ENCODE measurements at places on chromosomes 12 and 14.
A peak's percentile ranks its signal among the peaks of the same experiment; 100 is the strongest.

DNA sequence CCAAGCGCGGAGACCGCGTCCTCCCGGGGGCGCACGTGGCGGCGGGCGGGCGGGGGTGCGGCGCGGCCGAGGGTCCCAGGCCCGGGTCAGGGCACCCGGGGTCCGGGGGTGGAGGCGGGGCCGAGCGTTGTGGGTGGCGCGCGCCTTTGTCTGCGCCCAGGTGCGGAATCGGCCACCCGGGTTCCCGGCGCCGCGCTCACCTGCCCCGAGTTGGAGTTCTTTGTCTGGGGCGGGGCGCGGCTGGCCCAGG, 50.1 kb downstream of the LRCOL1 start:
- DNase-seq = no peak

- DNase-seq = no peak
Observed at GRCh38 chr14:105331575-105332349, 17.2 kb downstream of the PACS2 start.

GRCh38 chr14:103560691-103561090, 1.8 kb downstream of the BAG5 start:
- no peak for DNase-seq

DNA sequence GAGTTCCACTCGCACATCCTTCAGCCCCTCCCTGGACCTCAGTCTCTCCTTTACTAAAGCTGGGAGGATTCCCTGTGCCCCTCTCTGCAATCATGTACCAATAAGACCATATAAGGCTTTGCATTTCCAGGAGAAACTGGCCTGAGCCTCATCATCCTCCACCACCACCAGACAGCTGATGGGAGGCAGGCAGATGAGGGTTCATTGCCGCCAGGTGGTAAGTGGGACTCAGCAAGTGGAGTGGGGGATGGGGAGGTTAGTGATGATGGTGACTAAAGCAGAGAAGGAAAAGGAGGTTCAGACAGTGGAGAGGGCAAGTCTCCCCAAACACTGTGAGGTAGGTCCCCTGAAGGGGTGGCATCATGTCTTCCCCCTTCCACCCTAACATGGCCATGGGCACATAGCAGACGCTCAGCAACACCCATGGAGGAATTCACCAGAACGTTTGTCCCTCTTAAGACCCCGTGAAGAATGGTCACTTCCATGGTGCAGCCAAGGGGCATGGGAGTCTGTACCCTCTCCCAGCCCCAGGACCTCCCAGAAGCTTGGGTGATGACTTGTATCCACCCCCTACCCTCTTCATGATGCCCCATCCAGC, 4.5 kb upstream of the TNFRSF1A start:
- no peak for DNase-seq

GRCh38 chr14:71286126-71286525, 378.9 kb downstream of the PCNX1 start:
- DNase-seq = no peak

DNA sequence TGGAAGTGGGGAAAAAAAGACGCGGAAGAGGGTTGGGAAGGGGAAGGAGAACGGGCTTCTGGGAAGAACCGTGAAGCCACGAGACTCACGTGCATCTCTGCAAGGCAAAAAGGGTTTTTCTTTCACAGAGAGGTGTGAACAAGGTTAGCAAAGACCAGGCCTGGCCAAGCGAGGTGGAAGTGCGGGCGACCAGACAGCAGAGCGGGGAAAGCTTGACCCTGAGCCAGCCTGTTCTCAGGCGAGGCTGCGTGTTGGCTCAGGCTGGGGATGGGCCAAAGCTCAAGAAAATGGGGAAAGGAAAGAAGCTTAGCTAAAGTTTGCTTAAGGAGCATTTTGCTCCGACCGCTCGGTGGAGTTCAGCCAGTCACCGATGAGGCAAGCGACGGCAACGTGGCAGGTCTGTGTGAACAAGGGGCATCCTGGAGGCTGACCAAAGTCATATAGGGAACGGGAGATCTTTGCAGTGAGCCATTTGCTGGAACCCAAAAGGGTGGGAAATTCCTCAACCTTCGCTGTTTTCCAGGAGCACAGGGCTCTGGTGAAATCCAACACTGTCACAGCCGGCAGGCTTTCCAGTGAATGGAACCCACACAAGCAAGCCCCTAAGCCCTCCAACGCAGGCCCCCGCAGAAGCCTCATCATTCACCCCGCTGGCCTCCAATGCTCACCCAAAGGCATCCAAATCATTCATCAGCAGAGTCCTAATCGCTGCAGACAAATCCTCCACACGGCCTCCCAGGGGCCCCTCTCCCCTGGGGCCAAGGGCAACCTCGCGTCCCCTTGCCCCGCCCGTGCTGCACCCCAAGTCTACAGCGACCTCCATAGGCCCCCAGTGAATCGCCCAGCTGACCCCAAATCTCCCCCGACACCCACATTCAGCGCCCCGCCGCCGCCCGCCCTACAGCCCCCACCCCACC, 754 bp downstream of the ZNF605 start:
- no peak for DNase-seq

DNA sequence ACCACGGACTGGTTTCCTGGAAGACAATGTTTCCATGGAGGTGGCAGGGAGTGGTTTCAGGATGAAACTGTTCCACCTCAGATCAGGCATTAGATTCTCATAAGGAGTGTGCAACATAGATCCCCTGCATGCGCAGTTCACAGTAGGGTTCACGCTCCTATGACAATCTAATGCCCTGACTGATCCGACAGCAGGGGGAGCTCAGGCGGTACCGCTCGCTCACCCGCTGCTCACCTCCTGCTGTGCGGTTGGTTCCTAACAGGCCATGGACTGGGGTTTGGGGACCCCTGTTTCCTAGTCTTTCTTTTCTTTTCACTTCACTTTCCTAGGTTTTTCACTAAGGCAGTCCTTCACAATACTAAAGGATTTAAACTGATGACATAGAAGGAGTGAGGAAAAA, 39.6 kb downstream of the GUCY2C start:
- DNase-seq = no peak

DNA sequence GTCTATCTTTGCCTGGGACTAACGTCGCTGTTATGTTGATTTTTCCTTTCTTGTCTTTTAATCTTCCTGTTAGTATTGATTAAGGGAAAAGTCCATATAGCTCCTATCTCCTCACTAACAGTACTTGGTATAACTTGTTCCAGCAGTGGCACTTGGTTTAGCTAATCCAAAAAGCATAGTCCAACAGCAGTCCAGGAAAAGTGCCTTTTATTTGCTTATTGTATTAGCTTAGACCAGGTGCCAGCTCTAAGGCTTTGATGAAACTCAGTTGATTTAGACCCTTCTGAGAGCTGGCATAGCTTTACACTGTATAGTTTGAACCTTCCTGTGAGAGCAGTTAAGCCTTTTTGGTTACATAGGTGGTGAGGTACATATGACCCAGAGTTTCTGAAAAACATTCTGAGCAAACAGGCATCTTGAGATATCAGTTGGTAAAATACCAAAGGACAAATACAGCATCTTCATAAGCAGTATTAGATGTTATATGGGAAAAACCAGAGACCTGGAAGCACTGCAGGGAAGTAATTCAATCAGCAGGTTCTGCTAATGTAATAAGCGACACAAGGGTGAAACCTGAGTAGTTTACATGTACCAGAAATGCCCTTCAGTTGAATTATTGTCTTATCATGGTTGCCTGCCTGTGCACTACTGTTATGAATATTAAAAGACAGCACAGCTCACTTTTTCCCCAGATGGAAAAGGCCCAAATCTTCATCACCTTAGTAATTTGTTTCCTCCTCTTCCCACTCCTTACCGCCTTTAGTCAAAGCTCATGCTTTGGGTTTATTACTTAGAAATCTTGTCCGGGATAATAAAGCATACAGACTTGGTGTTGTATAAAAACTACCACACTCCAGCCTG, 13.0 kb downstream of the PELI2 start:
- DNase-seq = no peak

DNA sequence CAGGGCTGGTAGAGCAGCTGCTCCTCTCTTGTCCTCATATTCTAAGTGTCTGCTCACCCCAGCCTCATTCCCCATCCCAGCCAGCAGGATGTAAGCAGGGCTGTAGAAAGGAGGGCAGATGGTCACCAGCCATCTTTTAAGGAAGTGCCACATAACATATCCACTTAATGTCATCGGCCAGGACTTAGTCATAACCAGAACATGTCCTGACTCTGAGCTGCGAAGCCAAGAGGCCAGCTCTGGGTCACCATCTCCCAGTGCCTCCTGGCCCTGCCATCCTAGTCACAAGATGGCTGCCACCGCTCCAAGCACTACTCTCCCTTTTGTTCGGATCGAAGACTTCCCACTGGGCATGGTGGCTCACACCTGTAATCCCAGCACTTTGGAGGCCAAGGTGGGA, 123.9 kb downstream of the PLXNC1 start:
- no peak for DNase-seq

- DNase-seq = no peak
Observed at GRCh38 chr14:94394581-94395207, 6.3 kb upstream of the SERPINA1 start.

DNA sequence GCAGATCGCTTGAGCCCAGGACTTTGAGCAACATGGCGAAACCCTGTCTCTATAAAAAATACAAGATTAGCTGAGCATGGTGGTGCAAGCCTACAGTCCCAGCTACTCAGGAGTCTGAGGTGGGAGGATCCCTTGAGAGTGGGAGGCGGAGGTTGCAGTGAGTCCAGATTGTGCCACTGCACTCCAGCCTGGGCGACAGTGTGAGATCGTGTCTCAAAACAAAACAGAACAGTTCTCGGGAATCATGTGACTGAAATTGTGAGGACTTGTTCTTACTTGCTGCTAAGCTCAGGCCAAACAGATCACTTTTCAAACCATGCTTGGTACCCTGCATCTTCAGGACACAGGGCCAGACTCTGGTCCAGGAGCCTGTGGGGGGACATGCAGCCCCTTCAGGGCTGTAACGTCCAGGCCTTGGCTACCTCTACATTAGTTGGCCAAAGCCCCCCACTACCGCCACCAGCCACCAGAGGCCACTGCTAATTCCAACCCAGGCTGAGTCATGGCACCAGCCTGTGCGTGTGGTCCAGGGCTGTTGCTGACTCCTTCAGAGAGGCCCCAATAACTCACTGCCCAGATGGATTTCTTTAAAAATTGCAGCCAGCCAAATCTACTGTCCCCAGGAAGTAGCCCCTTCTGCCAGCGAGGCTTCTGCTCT, 33.4 kb upstream of the SYNDIG1L start:
- peak; percentile 9 for DNase-seq

DNA sequence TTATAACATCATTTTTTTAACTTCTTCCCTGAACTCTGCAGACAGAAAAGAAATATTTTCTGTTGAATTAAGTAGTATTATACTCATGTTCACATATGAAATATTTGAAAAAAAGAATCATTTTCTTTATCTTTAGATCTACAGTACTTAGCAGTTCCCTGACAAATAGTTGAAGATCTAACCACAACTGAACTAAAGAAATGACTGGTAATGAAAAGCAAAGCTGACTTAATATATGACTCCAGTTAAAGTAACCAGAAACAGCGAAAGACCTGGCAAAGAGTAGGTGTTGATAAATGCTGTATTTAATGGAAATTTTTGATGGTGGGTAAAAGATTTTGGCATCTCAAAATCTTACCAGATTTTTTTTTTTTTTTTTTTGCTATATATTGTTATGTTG, 207.1 kb upstream of the SLC16A7 start:
- DNase-seq = no peak

GRCh38 chr14:46540986-46541385, 110.6 kb downstream of the RPL10L start:
- no peak for DNase-seq

DNA sequence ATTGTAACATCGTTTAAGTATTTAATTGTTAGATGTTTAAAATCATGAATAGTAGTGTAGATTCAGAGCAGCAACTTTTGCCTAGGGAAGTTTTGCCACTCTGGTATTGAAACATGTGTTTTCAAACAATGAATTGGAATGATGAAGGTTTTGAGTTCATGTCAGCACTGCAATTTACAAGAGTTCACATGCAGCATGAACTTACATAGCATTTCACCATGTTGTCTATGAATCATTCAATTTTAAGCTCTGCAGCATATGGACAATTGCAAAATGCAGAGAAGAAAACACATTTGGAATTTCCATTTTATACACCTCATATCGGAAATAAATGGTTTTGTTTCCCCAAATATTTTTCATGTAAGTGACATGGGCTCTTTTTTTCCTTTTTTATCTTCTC, 170.7 kb upstream of the CDKN3 start:
- DNase-seq = no peak

DNA sequence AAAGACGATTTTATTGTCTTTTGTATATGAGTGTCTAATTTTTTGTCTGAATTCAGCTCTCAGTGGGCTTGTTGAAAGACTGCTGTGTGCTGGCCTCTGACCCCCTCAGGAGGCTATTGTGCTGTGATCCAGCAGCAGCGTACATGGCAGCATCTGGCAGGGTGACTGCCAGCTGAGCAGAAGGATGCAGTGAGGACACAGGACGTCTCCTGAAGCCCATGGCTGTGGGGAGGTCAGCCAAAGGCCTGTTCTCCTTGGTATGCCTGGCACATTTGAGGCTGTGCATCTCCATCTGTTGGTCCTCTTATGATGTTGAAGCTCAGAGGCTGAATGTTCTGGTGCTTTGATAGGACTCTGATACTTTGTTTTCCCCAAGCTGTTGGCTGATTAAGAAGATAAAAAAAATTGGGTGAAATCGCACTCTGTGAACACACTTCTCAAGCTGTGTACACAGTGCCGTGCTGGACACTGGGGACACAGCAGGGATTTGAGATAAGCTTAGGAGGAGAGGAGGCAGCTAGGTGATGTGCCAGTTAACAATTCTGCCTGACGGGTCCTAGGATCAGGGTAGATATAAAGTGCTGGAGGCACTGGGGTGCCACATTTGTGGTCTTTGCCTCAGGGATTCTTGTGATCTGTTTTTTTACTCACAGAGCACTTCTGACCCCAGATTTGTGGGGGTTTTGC, 37.5 kb downstream of the EID3 start:
- DNase-seq = no peak

GRCh38 chr12:22916815-22917214, 291.8 kb downstream of the ETNK1 start:
- DNase-seq = no peak

DNA sequence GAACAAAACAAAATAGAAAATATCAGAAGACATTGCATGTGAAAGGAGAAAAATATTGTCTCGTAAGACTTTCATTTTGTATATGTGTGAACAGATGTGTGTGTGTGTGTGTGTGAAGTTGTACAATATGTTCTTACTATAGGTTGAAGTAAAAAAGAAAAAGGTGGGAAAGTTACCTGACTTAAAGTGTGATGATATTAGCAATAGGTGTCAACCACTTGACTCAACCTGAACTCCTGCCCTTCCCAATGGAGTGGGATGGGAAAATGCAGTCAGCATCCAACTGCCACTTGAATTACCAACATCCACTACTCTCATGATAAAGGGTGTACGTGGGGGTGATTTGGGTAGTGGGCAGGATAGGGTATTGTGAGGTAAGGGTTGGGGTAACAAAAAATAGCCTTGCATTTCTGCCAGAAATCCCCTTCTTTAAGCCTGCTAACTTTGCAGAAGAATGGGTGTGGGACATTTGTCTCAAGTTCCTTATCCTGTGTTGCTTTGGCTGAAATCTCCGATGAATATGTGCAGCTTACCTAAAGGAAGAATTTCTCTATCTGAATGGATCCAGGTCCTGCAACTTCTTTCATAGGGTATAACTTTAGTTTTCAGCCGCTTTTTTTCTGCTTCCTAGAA, 181.6 kb downstream of the CHST11 start:
- DNase-seq = no peak
